ENCODE measurements at places on chromosomes 4 and X.

DNA sequence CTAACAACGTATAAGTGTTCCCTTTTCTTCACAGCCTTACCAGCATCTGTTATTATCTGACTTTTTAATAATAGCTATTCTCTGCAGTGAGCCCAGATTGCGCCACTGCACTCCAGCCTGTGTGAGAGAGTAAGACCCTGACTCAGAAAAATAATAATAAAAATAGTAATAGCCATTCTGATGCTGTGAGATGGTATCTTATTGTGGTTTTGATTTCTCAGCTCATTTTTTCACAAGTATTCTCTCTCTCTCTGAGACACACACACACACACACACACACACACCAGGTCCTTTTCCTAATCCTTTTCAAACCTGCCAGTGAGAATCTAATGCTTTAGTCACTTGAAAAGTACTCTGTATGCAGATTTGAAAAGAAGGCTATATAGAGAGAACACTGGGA lies 89.8 kb downstream of the CHIC2 start:
- no peak for DNase-seq

DNA sequence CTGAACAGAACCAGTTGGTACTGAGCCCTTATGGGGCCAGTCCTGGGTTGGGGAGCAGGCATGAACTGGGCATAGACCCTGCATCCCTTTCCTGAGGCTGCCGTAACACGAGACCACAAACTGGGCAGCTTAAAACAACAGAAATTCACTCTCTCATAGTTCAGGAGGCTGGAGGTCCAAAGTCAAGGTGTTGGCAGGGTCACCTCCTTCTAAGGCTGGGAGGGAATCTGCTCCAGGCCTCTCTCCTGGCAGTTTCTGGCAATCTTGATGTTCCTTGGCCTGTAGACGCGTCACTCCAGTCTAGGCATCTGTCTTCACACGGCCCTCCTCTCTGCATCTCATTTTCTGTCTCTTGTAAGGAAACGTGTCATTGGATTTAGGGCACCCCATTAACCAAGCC lies 19.8 kb upstream of the SORCS2 start:
- no peak for DNase-seq

DNA sequence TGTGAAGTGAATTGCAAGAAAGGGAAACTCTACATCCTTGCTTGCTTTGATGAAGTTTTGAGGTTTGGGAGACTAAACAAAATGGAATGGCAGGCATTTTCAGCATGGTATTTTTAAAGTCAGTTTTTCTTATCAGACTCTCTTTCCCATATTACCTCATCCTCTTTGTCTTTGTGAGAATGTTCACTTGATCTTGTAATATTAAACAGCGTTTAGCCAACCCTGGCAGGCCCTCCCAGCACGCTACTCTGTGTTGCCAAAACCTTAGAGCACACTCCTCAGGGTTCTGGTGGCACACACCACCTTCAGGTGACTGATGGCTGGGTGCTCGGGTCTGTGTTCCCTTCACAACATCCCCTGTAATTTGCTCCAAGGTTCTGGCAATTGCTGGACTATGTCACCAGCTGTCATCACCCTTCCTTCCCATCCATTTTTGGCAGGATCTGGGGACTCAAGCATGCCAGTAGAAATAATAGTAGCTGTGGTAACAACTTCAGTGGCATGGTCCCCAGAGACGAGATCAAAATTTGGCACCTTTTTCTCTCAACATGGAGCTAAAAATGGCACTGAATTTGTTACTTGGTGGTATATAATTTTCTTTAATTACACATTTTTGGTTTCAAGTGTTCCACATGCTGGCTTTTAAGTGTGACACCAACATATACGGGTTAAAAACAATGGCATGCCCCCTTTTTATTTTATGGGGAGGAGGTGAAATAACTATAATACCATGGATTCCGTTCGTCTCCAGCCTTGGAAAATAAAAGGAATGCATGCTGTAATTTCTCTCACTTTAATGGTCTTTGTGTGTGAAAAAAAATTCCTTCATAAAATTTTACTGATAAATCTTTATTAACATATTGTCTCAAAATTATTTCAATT lies 273.1 kb downstream of the DCTD start:
- no peak for DNase-seq

DNA sequence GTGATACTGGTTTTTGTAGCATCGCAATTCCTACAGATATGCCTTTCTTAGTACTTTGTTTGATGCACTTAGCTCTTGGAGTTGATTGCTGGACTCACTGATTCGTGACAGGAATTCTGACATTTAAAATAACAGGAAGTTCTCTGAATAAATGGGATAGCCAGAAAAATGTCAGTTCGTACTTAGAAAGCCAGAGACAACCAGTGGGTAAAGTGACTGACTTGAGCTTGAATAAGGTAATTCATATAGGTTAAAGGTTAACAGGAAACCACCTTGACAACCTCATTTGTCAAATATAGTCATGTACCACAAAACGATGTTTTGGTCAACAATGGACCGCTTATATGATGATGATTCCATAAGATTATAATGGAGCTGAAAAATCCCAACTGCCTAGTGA lies 181.4 kb downstream of the RPA4 start:
- DNase-seq = no peak

DNA sequence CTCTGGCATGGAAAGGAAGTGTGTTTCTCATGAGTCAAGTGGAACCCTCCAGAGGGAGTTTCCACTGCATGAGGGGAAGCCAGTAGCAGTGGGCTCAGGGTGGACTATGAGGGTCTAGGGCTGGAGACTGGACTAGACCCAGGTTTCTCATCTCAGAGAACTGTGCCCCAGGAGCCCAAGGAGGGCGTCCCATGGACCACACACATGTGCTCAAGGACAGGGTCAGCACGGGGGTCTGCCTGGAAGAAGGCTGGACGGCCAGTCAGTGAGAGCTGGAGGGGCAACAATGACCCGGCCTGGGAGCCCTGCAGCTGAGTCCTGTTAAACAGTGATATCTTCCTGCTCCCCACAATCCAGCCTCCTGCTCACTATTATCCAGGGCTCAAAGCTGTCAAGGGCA lies 5.8 kb upstream of the CTSO start:
- DNase-seq = no peak

GRCh38 chr4:101337688-101338087 lies 9.6 kb downstream of the PPP3CA start:
- DNase-seq = no peak

- DNase-seq = no peak
These were observed 43.0 kb upstream of the CDKN2AIP start for GRCh38 chr4:183401473-183401872.

DNA sequence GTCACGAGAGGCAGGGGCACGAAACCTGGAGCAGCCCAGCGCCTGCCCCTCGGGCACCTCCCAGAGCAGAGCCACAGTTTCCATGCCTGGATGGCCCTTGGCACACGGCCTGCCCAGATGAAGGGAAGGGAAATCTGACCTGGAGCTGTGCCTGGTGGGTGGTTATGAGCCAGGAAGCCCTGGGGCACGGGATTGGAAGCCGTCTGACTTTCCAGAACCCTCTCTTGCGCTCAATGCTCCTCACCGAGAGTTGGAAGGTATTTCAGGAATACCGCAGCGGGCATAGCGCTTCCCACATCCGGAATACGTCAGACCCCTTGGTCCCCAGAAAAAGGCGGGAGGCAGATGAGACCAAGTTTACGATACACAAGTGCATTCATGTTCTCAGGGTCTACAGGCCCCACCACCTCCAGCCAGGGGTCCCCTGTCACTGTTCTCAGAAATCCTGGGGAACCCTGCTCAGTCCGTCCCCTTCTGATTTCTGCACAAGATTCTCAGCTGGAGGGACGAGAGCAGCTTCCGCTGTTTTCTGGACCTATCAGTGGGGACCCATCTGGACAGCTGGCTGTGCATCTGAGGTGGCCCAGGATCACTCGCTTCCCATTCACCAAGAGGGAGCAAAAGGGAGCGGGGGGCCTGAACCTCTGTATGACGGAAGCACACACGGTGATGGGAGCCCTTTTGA lies 172.9 kb downstream of the AFAP1 start:
- DNase-seq = no peak

DNA sequence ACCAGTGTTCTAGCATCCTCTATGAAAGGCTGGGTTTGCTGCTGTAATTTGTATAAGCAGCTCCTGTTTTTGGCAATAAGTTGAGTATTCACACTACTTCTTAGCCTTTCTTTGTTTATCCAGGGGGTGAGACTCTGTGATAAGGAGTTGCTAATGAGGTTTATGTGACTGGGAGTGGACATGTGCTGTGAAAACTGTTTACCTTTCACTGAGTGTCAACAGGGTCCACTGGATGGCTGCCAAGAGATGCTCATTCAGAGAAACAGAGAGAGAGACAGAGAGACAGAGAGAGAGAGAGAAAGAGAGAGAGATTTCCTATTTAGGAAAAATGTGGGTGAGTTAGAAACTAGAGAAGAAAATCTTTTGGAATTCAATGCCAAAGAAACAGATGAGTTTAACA lies 233.9 kb downstream of the CHIC2 start:
- DNase-seq = no peak

- DNase-seq = no peak
These were observed 12.9 kb upstream of the BMPR1B start for GRCh38 chr4:94744850-94745249.

- DNase-seq = no peak
These were observed 94.4 kb downstream of the GRIA2 start for GRCh38 chr4:157314906-157315305.

DNA sequence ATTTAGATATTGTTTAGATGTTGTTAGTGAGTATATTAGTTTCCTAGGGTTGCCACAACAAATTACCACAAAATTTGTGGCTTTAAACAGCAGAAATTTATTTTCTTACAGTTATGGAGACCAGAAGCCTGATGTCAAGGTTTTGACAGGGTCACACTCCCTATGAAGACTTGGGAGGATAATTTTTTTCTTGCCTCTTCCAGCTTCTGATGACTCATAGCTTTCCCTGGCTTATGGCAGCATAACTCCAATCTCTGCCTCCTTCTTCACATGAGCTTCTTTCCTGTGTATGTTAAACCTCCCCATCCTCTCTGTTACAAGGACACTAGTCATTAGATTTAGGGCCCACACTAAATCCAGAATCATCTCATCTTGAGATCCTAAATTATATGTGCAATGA lies 20.9 kb upstream of the RAB40A start:
- no peak for DNase-seq

- DNase-seq = no peak
These were observed 136.3 kb downstream of the AFAP1 start for GRCh38 chr4:7803371-7803770.

- no peak for DNase-seq
These were observed 76.9 kb upstream of the AFAP1 start for GRCh38 chr4:8016527-8016926.

- no peak for DNase-seq
These were observed 32.7 kb downstream of the F9 start for GRCh38 chrX:139563251-139563650.

DNA sequence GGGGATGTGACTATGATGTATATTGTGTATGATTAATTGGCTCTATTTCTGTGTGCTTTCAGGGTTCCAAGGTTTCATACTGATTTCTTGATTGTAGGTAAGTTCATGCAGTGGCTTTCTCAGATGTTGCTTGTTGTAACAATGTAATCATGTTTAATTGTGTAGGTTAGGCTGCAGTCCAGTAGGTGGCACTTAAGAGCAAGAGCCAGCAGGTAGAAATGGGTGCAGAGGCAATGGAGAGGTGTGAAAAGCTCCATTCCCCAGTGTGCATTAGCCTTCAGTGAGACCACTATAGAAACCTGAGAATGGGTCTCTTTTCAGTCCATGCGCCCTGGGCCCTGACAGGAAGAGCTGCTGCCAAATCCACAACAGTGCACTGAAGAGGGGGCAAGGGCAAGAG lies 28.2 kb downstream of the DCAF12L2 start:
- no peak for DNase-seq

- no peak for DNase-seq
These were observed 43.5 kb upstream of the SERTM2 start for GRCh38 chrX:111467896-111468295.

DNA sequence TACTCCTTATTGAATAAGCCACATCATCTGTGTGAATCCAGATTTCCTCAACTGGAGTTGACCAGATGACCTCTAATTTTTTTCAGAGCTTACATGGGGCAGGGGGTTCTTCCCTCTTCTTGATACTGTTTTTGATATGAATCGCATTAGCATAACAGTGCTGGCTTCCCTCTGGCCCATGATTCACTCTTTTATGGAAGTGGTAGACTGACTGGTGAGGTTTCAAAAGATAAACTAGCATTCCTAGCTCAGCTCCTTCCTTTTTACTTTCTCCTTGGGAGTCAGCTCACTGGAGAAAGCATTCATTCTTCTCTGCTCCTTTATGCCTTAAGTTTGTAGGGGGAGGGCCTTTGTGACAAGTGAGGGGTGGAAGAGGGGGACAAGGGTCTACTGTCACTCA lies 161.0 kb upstream of the FGF13 start:
- no peak for DNase-seq

- DNase-seq = no peak
These were observed 1591.7 kb upstream of the ADGRL3 start for GRCh38 chr4:59608466-59608865.

DNA sequence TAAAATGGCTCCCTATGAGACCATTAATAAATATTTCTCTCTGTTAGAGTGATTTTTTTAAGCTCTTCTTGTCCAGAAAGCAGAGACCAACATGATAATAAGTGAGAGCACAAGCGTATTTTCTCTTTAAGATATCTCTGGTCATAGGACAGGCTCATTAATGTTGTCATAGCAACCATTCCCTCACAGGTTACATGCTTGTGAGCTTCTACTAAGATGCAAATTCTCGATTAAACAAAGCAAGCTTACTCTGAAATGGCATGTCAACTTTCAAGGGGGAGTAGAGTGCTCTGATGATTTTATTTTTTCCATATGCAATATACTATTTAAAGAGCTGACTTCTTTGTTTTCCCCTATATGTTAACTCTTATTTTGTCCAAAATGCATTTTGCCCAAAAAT lies 487.2 kb upstream of the LCORL start:
- no peak for DNase-seq

GRCh38 chr4:134200811-134201215 lies 776 bp downstream of the PABPC4L start:
- no peak for DNase-seq

- DNase-seq = no peak
These were observed 104.1 kb upstream of the BMP3 start for GRCh38 chr4:80926446-80926845.

DNA sequence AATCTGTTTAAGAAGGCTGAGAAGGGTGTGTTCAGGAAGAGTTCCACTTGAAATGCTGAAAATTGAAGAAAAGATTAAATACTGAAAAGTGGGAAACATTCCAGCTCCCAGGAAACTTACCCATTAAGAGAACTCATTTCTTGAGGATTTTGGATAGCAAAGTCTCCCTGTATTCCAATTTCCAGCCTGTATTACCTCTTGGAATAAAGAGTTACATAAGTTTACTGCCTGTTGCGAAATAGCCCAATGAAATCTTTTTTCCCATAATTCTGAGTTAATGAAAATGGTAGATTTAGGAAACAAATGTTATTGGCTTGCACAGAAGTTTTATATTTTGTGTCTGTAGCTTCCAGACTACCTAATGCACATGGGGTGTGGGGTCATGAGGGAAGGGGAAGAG lies 12.0 kb downstream of the NHSL2 start:
- DNase-seq = no peak

- DNase-seq = no peak
These were observed 31.3 kb downstream of the ACSL1 start for GRCh38 chr4:184794470-184794869.
